Tibial nerve (tissue), 4 donors: ENCODE measurements at places on chromosomes 12 and 14.

- DNase-seq: no peak
Observed at GRCh38 chr14:104244221-104245011, 106.0 kb downstream of the KIF26A start.

DNA sequence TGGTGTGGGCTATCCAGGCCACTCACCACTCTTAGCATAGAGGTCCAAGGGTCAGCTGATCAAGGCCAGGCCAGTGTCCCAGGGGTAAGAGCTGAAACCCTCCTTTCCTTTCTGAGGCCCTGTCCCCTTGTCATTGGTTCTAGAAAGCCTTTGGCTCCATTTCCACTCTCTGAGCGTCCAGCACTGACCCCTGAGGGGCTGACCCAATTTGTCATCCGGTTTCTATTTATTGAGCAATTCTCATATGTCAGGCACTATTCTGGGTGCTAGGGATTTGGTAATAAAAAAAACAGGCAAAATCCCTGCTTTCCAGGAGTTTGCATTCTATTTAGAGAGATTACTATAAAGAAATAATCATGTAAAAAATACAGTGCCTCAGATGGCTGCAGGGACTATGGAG, 3.4 kb downstream of the KRT77 start:
- DNase-seq: no peak

DNA sequence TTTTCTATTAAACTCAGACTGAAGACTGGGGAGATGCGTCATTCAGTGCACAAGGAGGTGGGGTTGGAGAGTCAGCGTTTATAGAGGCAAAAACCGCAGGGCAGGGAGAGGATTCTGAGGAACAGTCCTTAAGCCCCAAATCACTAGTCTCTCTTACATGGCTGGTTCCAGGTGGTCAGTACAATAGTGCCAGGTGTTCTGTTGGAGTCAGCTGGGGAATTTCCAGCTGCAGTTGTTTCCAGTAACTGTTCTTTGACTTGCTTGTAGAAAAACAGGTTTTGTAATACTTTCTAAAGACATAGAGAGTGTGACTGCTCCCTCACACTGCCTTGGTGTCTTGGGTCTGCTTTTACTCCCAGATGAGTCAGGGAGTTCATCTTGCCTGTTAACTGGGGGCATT, 192.2 kb downstream of the TMTC3 start:
- DNase-seq: peak; percentile 57

- no peak for DNase-seq
Observed at GRCh38 chr12:77734214-77734883, 96.3 kb upstream of the NAV3 start.

DNA sequence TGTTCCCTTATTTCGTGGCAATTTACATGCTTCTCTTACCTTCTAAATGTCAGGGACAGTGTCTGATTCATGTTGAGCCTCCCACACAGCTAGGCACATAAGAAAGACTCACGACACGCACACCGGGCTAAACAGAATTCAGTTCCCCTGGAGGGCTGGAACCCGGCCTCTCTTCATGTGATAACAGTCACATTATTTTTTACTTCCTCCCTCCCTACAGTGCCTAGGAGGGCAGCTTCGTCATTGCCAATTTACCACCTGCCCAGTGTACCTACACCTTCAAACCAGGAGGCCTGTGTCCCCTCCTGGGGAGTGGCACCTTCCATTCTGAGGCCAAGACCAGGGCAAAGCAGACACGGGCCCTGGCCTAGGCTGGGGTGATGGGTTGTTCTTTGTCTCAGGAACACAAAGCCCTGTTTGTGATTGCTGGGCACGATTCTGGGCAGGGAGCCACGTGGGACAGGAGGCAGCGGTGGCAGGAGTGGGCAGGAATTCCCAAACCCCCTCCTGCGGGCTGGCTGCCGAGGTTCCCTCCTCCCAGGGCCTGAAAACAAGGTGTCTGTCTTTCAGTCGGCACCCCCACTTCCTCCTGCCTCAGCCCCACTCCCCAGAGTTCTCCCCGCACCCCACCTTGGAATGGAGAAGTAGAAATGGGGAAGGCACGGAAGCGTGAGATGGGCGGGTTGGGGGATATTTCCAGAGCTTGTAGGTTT, 6.8 kb upstream of the RASAL1 start:
- DNase-seq: peak; percentile 22

GRCh38 chr12:95653771-95654546, 102.7 kb upstream of the USP44 start:
- DNase-seq: no peak

DNA sequence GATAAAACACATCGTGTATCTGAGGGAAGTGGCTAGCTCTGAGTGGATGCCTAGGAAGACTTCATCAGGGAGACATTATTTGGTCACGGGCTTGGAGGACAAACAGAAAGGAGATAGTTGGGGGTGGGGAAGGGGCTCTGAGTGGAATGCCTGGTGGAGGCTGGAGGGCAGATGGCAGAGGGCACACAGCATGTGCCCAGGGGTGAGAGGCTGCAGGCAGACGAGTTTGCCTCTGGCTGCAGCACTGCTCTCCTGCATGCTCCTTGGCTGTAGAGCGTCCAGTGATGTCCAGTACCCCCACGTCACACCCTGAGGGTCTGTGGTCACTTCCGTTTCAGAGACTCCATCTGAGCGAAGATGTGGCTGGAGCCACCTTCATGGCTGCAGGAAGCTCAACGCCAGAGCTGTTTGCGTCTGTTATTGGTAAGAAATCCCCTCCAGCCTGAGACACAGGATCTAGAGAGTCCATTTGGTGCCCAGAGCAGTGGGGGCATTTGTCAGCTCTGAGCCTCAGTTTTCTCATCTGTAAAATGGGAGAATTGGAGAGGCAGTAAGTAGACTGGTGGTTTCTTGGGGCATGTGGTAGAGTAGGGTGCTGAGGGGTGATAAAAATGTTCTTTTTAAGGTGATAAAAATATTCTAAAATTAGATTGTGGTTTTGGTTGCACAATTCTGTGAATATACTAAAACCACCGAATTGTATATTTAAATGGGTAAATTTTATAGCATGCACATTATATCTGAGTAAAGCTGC, 71.7 kb upstream of the RIN3 start:
- no peak for DNase-seq

DNA sequence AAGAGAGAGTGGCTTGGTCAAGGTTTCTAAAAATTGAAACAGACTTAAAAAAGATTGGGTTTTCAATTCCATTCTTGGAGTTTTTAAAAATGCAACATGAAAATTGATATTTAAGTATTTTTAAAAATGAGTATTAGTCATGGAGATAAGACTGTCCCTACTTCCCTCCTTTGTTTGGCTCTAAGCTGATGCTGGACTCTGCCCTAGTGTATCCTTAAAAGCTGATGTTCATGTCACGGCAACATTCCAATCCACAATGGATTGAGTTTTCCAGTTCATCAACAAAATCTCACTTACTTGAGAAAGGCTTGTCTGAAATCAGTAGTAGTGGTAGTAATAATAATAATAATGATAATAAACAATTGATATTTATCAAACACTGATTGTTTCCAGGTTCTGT, 119.0 kb upstream of the SLC38A2 start:
- no peak for DNase-seq

DNA sequence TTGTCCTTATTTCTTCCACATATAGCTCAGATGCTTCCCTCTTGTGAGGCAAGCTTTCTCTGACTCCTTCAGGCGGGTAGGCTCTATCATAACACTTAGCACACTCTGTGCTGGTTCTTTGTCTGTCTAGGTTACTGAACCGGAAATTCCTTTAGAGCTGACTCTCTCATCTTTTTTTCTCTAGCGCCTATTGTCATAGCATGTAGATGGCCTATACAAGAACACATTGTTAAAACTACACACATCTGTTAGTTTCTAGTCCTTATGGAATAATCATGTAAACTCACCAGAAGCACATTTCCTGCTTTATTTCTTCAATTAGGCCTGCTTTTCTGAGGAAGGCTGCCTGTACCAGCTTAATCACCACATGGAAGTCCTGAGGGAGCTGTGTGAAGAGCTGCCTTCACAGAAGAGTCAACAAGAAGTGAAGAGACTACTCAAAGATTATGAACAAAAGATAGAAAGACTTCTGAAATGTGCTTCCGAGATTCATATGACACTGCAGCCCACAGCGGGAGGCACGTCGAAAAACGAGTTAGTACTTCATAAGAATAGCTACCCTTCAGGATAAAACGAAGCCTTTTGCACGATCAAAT, 143.9 kb downstream of the SYNE2 start:
- no peak for DNase-seq

- DNase-seq: no peak
Observed at GRCh38 chr14:68012871-68013270, 193.3 kb downstream of the RAD51B start.

- DNase-seq: peak; percentile 4
Observed at GRCh38 chr14:101075025-101075800, 171.7 kb upstream of the RTL1 start.

DNA sequence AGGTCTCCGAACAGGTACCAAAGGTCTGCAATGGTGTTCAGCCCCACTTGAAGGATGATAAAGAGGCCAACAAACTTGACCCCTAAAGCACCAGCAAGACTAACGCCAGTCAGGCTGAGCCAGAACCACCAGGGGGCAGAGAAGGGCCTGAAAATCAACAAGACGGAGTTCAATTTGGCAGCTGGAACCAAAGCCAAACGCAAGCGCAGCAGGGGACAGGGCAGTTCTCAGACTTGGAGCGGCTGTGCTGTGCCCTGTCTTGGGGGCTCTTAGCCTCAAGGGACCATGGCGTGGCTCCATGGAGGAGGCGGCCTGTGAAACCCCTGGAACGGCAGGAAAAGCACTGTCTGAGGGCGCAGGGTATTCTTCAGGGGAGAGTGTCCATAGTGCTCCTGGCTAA, 19.6 kb downstream of the POMT2 start:
- DNase-seq: peak; percentile 85

GRCh38 chr12:124736115-124737039, 127.3 kb downstream of the SCARB1 start:
- no peak for DNase-seq

DNA sequence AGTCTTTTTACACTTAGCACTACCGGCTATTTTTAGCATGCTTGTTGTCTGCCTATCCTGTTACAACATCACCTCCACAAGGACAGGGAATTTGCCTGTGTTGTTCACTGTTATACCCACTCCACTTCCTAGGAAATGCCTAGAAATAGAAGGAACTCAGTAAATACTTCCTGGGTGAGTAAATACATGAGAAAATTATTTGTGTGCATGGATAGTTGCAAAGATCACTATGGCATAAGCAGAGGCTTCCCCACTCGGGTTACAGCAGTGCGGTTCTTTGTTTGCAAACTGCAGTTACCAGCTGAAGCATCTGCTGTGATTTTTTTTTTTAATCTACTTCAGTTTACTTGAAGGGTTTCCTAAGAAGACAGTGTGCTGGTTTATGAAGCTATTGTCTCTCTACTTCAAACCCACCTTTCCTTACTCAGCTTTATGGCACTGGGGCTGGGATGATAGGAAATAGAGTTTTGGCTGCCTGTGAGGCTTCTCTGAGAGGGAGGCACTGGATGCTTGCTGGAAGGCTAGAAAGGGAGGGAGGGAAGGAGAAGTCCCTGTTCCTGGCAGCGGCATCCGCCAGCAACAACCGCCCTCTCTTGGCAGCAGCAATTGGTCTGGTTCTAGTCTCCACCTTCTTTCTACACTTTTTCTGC, 29.0 kb downstream of the PDE6H start:
- no peak for DNase-seq

- DNase-seq: no peak
Observed at GRCh38 chr14:24066496-24067132, 4.7 kb upstream of the CPNE6 start.

GRCh38 chr12:94558612-94559011, 91.7 kb downstream of the TMCC3 start:
- no peak for DNase-seq

DNA sequence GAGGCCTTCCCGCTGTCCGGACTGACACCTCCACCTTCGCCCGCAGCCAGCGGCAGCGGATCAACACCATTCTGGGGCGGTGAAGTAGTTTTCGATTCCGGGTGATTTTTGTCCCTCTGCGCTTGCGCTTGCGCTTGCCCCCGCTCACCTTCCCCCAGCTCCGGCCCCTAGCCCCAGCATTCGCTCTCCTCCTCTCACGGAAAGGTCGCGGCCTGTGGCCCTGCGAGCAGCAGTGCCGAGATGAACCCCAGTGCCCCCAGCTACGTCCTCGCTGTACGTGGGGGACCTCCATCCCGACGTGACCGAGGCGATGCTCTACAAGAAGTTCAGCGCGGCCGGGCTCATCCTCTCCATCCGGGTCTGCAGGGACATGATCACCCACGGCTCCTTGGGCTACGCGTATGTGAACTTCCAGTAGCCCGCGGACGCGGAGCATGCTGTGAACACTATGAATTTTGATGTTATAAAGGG, 22.7 kb upstream of the SRGAP1 start:
- DNase-seq: no peak

DNA sequence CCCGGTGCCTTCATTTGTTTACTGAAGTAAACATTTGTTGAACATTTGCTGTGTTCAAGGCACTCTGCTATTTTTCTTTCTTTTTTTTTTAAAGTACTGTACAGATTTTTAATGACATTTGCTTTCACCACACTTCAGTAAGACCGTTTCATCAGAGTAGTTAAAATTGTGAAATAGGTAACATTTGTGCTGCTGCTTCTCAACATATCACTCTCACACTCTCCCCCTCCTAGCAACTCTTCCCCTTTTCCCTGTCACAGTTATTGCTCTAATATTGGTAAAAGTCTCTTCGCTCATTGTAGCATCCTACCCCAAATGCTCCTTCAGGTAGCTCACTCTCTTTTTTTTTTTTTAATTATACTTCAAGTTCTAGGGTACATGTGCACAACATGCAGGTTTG, 49.6 kb downstream of the SRGAP1 start:
- no peak for DNase-seq

GRCh38 chr12:90982170-90982569, 22.6 kb downstream of the EPYC start:
- no peak for DNase-seq
